ENCODE measurements at places on chromosomes 3 and 15.

- DNase-seq: no peak
These were observed 262.9 kb downstream of the IL5RA start for GRCh38 chr3:2847062-2847841.

- no peak for DNase-seq
These were observed 212.2 kb upstream of the PROK2 start for GRCh38 chr3:71997066-71997653.

GRCh38 chr3:182716114-182716688, 77.1 kb upstream of the ATP11B start:
- DNase-seq: no peak

- no peak for DNase-seq
These were observed 525.0 kb upstream of the NAALADL2 start for GRCh38 chr3:174334111-174334510.

DNA sequence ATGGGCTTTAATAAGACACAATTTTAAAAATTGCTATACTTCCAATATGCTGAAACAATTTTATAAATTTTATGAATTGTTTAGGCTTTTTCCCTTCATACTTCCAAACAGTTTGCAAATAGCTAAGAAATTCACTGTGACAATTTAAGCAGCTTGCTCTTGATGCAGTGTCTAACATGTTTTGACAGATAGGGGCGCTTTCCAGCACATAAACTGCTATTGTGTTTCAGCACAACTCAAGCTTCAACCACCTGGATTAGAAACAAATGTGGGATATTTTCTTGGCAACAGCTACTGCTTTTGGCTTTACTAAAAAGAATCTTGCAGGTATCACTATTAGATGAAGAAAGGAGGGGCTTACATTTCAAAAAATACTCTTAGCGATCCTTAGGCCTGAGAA, 565.8 kb upstream of the DPPA4 start:
- DNase-seq: no peak

GRCh38 chr15:68815598-68815997, 5.1 kb downstream of the ANP32A start:
- DNase-seq: no peak

DNA sequence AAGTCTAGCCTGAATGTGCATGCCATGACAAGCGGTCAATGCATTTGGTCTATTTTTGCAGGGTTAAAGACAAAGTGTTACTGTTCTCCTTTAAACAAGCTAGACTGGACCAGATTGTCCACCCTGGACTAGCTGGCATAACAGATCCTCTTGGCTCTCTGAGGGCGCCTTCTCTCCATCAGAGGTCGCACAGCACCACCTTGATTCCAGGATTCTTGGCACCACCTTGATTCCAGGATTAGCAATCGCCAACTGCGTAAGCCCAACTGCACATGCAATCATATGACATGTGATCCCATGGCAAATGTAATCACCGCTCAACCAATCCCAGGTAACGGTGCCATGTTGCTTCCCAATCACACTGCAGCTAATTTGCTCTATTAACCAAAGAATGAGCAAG, 98.6 kb downstream of the OXNAD1 start:
- no peak for DNase-seq

- DNase-seq: no peak
These were observed 72.8 kb upstream of the IQSEC1 start for GRCh38 chr3:13145826-13146642.

DNA sequence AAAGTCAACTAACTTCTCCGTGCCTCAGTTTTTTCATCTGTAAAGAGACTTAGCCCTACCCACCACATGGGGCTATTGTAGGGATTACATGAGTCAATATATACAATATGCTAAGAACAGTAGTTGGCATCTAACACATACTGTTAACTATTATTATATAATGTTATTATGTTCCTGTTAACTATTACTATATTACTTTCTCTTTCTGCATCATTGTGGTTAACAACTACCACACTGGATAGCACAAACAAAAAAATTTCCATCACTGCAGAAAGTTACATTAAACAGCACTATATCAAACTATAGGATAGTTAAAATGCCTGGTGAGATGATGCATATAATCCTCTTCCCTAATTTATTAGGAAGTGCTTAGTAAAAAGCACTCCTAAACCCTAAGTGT, 23.7 kb downstream of the STAG1 start:
- no peak for DNase-seq

DNA sequence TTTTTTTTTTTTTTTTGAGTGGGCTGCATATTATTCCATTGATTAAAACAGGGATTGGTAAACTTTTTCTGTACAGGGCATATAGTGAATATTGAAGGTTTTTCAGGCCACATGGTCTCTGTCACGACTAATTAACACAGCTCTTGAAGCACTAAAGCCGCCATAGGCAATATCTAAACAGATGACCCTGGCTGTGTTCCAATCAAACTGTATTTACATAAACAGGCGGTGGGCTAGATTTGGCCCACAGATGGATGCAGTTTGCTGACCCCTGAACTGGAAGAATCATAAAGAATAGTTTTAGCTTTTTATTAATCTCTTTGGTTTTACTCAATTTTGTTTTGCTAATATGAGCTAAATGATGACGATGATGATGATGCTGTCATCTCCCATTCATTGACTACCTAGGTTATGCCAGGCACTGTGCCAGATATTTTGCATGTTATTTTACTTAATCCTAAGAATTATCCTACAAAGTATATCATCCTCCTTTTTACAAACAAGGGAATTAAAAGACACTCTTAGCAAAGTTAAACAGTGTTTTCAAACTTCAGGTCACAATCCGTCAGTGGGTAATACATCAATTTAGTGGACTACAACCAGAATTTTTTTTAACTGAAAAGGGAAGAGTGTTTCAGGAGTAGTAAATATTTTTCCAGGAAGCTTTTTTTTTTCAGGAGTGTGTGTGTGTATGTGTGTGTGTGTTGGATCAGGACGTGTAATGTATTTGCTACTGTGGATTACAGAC, 54.3 kb downstream of the LMCD1 start:
- no peak for DNase-seq
